ENCODE measurements at places on chromosomes 7 and 10.

- DNase-seq: no peak
These were observed 132.4 kb upstream of the RHEB start for GRCh38 chr7:151652111-151652510.

DNA sequence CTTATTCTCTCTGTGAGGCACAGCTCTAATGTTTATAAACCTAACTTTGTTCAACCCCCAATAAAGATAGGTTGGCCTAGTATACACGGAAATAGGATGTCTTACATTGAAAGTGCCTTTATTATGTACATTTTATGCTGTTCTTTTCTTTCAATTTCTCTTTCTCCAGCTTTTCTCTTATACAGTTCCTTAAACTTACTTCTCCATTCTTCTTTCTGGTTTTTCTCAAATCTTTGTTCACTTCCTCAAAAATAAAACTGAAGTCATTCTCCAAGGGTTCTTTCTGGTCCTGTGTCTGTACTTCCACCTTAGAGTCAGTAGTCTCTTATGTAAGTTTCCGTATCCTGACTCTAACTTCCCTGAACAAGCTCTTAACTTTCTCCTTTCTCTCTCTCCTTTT is 29.2 kb upstream of the NAMPT start:
- DNase-seq: no peak

- DNase-seq: no peak
These were observed 161.9 kb downstream of the DNAJB6 start for GRCh38 chr7:157498657-157499056.

GRCh38 chr10:123645615-123646014 is 20.5 kb upstream of the GPR26 start:
- no peak for DNase-seq

DNA sequence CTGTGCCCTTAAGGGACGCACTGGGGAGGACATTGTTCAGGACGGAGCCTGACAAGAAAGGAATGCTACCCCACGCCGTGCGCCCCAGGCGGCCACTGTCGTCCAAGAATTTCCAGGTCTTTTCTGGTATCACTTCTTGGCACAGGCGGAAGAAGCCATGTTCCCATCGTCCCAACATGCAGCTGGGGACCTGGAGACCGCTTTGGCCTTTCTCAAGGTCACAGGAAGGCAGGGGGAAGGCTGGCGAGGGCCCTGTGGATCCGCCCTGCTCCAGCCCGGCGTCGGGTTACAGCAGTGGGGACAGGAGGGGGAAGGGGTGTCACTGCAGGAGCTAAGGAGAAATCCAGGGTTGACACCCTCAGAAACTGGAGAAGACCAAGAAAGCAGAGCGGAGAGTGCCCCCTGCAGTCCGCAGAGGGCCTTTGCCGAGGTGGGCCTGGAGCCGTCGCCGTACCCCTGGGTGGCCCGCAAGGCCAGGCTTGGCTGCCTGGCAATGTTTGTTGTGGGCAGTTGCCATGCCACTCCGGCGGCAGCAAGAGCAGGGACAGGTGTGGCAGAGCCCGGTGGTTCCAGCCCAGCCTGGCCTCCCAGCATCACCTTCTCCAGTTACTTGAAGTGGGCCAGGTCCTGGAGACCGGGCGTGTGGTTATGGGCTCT is 104.1 kb downstream of the LHPP start:
- DNase-seq: peak; percentile 63

- no peak for DNase-seq
These were observed 56.1 kb downstream of the TWIST1 start for GRCh38 chr7:19061331-19061730.

GRCh38 chr7:134900166-134900982 is 85.9 kb upstream of the AGBL3 start:
- no peak for DNase-seq

DNA sequence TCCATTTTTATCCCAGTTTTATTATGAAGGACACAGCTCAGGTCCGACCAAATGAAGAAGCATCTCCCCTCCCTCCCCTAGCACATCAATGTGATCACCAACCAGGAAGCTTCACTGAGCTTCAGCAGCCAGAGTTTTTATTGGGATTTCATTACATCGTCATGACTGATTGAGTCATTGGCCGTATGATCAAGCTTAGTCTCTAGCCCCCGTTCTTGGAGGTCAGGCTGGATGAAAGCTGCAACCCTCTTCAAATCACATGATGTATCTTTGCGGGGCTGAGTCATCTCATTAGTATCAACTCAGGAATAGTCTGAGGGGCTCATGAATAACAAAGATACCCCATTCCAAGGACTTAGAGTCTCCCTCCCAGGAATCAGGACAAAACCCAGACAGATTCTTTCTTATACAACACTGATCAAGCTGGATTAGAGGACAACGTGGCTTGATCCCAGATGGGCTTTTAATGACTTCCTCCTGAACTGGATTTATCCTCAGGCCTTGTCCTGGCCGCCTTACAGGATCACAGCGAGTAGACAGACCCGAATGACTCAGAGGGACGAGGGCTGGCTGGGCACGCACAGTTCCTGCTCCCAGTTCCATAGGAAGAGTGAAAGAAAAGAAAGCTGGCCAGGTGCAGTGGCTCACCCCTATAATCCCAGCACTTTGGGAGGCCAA is 14.5 kb downstream of the LIMK1 start:
- DNase-seq: no peak

- no peak for DNase-seq
These were observed 69.4 kb upstream of the PDLIM1 start for GRCh38 chr10:95360122-95360714.

DNA sequence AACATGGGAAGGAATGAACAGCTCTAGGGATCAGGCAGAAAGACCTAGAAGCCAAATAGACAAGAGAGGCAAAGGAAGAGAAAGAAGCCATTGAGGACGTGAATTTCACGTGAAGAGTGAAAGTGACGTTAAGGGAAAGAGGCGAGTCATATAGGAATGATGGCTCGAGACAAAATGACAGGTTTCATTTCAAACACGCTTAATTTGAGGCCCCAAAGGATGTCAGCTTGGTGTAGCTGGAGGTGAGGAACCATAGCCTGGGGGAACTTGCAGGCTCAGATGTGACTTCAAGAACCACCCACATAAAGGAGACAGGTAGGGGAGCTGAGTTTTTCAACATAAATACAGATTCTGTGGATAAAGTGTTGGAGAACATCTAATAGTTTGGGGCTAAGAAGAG is 84.3 kb upstream of the ATP6V0A4 start:
- no peak for DNase-seq

- DNase-seq: no peak
These were observed 139.4 kb upstream of the AGR3 start for GRCh38 chr7:17021205-17021604.

DNA sequence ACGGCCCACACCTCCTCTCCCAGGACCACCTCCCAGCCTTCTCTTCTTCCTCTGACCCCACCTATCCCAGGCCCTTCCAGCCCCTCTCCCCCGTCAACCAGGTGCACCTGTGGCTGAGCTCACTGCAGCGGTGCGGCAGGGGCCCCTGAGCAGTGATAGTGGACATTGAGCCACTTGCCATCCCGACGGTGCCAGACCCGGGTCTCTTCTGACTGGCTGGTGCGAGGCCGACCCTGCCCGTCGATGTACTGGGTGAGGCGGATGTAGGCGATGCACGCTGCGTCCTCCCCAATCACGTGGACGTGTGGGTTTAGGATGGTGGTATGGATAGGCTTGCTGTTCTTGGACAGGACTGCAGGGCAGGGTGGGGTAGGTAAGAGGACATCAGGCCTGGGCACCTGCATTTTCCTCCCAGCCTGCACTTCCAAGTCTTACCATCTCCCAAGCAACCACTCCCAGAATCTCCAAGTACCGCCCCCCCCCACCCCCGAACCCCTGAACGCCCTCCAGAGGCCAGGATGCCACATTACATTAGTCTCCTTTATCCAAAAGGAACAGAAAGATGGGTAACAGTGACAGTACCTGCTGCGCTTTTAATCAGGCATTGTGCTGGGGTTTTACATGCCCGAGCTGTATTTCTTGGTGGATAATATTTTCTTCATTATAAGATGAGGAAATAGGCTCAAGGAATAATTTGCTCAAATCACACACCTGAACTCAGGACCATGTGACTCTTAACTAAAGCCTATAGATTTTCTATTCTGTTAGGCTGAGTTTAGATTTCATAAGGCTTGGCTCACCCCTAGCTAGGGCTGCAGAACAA is 3.7 kb upstream of the NDST2 start:
- DNase-seq: no peak

DNA sequence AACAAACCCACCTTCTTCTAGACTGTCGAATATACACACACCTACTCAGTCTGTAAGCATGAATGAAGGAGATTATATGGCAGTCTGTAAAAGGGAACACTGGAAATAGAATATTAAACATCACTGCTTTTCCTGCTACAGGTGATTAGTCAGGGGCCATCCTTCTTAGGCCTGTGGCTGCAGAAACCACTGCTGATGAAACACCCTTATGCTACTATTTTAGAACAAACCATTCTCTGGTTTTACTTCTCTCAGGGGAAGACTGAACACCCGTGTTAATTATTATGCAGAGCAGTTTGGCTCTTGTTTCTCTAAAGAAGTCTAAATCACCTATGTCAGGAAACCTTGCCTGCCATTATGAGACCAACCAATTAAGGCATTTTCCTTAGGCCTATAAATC is 351.1 kb upstream of the KLF6 start:
- DNase-seq: no peak

DNA sequence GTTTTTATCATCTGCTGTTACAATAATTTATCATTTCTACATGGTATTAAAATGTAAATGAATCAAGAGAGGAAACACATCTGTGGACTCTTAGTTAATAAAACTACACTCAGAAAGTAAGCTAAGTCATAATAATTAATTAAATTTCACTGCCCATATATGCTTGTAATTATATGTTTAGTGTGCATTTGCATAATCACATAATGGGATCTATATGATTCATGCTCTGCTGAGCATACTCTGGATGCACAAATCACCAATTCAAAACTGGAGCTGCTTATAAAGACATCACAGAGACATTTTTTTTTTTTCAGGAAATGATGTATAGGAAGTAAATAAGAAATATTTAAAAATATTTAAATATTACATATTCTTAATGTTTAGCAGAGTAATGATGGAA is 151.6 kb upstream of the STEAP4 start:
- no peak for DNase-seq

GRCh38 chr7:36091874-36092176 is 61.2 kb upstream of the EEPD1 start:
- no peak for DNase-seq

- no peak for DNase-seq
These were observed 42.8 kb downstream of the NIPSNAP2 start for GRCh38 chr7:56007167-56007652.

- DNase-seq: no peak
These were observed 1.3 kb downstream of the PDZD8 start for GRCh38 chr10:117373823-117374505.

DNA sequence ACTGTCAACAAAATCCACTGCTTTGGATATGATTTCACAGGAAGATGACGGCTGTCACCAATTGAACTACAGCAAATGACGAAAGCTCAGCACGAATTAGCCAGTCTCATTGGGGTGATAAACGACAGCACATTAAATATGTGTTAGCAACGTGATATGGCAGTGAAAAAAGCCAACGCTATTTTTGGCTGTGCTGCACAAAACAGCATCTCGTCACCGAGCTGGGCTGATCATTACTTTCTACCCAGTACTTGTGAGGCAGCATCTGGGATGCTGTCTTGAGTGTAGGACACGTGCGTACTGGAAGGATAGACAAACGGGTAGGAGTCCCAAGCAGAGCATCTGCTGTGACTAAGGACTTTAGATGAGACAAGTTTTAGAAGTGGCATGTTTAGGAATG is 138.3 kb downstream of the EXOC4 start:
- no peak for DNase-seq

DNA sequence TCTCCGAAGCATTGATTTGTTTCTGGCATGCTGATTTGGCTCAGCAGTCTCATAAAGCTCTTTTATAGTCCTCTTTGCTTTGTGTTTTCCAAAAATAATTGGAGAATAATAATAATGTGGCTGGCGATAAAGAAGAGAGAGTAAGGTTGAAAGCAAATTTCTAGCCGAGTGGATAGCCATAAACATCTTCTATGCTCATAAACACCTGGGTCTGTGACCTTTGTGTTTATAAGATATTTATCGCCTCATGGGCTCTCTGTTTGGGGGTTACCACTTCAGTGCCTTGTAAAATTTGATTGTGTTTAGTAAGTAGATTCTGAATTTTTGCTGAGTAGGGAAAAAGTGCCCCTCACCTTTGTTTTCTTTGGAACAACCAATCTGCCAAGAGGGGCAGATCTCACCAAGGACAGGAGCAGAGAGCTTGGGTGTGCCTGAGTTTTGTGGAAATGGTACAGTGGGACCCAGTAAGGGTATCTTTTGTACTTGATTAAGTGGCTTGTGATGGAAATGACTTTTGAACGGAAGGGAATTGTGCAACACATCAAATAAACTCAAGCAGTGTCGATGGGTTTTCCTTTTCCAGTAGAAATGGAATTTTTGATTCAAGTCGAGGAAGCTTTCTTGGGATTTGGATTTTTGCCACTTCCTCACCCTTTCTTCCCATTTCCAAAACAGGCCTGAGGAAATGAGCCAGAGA is 220.5 kb downstream of the AUTS2 start:
- DNase-seq: no peak

GRCh38 chr10:125048094-125048864 is 106.4 kb downstream of the ZRANB1 start:
- DNase-seq: peak; percentile 68

DNA sequence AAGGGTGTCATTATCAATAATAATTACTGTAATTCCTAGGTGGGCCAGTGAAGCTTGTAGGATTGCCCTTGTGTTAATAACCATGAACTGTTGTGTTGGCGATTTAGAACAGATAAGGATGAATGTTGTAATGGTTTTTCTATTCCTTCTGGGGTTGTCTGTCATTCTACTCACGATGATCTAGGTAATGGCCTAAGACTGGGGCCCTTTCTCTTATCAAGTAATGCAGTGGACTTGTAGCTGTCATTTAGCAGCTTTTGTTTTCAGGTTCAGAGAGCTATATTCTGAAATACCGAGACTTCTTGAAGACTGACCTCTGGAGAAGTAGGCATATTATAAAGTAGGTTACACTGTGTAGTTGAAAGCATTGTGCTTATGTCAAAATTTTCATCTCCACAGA is 110.2 kb downstream of the TAF3 start:
- DNase-seq: no peak

- no peak for DNase-seq
These were observed 106.3 kb downstream of the CTTNBP2 start for GRCh38 chr7:117766913-117767312.

- DNase-seq: no peak
These were observed 58.7 kb downstream of the ZRANB1 start for GRCh38 chr10:125000366-125001312.

GRCh38 chr10:126844406-126844805 is 60.8 kb upstream of the DOCK1 start:
- no peak for DNase-seq

GRCh38 chr7:148702876-148703670 is 4.4 kb downstream of the CUL1 start:
- DNase-seq: no peak

GRCh38 chr7:50331564-50332208 is 27.2 kb downstream of the IKZF1 start:
- DNase-seq: no peak

DNA sequence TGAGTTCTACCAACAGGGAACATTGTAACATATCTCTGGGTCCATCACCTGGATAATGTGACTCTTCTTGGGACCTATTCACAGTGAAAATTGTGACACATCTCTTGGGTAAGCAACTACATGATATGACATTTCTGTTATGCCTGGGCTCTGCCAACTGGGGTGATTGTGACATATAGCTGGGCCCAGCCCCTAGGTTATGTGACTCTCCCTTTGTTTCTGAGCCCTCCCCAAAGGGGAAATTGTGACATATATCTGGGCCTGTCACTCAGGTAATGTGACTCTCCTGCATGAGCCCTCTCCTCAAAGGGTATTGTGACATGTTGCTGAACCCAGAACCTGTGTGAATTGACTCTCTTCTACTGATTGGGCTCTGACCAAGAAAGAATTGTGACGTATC is 22.4 kb upstream of the ZNF107 start:
- no peak for DNase-seq

All from right kidney (tissue), 9 donors.